Epithelial cell of proximal tubule (primary cell): ENCODE measurements at places on chromosomes 11 and 22. TPM values are rescaled to one million over a fixed set of nuclear protein-coding genes. Genes with fewer than 3 reads are reported as not detected.

DNA sequence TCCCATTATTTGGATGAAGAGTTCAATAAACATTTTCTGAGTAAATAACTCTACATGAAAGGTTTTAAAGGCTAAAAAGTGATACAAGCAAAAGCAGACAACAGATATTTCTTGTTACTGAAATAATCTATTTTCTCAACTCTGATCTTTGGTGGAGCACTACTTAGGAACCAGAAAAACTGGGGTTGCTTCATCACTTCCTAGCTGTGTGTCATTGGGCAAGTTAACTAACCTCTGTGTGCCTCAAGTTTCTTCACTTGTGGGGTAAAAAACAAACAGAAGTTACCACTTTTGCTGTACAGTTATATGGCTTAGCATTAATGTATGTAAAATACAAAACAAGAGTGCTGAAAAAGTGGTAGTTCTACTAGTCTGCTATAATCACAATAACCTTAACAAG is 5.6 kb downstream of the MAPK1 start:
- DNase-seq = no peak

DNA sequence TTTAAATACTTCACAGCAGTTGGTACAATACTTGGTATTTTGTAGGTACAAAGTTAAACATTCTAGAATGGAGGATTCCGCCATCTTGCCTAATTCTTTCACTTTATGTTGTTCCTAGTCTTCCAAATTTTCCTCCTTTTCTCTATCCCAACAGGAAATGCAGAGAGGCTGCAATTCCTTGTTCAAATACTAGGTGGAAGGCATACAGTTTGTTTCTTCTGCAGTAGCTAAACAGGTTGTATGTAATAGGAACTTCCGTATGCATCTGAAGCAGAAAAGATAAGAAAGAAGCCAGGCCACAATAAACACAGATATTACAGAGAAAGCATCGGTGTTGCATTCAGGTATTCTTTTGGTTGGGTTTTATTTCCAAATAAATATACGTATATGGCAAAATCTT is 186.4 kb upstream of the MTMR2 start:
- no peak for DNase-seq

DNA sequence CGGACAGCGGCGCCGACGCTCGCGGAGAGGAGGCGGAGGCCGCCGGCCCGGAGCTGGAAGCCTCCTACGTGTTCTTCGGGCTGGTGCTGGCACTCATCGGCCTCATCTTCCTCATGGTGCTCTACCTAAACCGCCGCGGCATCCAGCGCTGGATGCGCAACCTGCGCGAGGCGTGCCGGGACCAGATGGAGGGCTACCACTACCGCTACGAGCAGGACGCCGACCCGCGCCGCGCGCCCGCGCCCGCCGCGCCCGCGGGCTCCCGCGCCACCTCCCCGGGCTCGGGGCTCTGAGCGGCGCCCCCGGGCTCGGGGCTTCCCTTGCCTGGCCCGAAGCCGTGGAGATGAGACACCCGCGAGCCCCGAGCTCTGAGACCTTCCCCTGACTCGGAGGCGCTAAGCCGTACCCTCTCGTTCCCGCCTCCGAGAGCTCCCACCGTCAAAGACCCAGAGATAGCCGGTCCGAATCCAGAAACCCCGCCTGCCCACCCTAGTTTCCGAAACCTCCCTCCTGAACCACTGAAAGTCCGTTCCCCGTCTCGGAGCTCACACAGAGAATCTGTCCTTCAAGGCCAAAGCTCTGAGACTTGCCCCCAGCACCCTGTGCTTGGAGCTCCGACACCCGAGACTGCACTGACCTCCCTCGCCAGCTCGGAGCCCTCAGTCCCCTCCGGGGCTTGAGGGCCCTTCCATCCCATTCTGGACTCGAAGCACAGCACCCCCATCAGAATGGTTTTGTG is 1.5 kb downstream of the TPBGL start:
- no peak for DNase-seq

- DNase-seq = no peak
Measured at GRCh38 chr11:953512-953911, 27.8 kb downstream of the AP2A2 start.

OR52E8 gene
- not detected in 2 replicates for total RNA-seq
